MCF 10A (cell line): ENCODE measurements at places on chromosomes 11 and 22. TPM values are rescaled to one million over a fixed set of nuclear protein-coding genes. Genes with fewer than 3 reads are reported as not detected.

The MEI1 gene
- total RNA-seq: not detected in 2 replicates

The FBXO7 gene
- total RNA-seq: 59.8 and 76.9 TPM in 2 replicates

The MYOD1 gene
- not detected in 2 replicates for total RNA-seq

The TMEM135 gene
- total RNA-seq: 10.7 and 17.4 TPM in 2 replicates

The OR2AT4 gene
- not detected in 2 replicates for total RNA-seq

The ARHGAP8 gene
- 10.3 and 18.6 TPM in 2 replicates for total RNA-seq

The CELF1 gene
- total RNA-seq: 173 and 189 TPM in 2 replicates

The NOX4 gene
- total RNA-seq: not detected in 2 replicates

The OLFML1 gene
- total RNA-seq: not detected in 2 replicates

The MS4A15 gene
- total RNA-seq: not detected in 2 replicates

The C11orf91 gene
- 2.8 and 2.9 TPM in 2 replicates for total RNA-seq

The FKBP2 gene
- total RNA-seq: 84.7 and 86.0 TPM in 2 replicates

The CEP164 gene
- 47.4 and 49.9 TPM in 2 replicates for total RNA-seq

The KLHDC7B gene
- total RNA-seq: 0.98 and 4.1 TPM in 2 replicates

The USP2 gene
- total RNA-seq: 0.14 and 0.54 TPM in 2 replicates

The TIRAP gene
- 11.9 and 14.0 TPM in 2 replicates for total RNA-seq

The YPEL4 gene
- 0.16 TPM in 1 of 2 replicates, not detected in the other for total RNA-seq

The RASL10A gene
- 0.52 and 0.82 TPM in 2 replicates for total RNA-seq

The CAPN1 gene
- total RNA-seq: 111 and 117 TPM in 2 replicates

The OR6T1 gene
- total RNA-seq: not detected in 2 replicates

The GVQW3 gene
- total RNA-seq: 1.5 and 1.6 TPM in 2 replicates

The GSTT2B gene
- total RNA-seq: 15.6 and 22.7 TPM in 2 replicates

The DNAL4 gene
- 18.3 and 30.3 TPM in 2 replicates for total RNA-seq

The CRACR2B gene
- 1.2 and 1.9 TPM in 2 replicates for total RNA-seq

The UBQLNL gene
- not detected in 2 replicates for total RNA-seq

The RASSF10 gene
- total RNA-seq: not detected in 2 replicates

The IL18 gene
- total RNA-seq: 124 and 189 TPM in 2 replicates

The HTR3B gene
- total RNA-seq: not detected in 2 replicates

The ASPHD2 gene
- total RNA-seq: 4.0 and 4.8 TPM in 2 replicates

The TCIRG1 gene
- total RNA-seq: 10.7 and 12.3 TPM in 2 replicates

The RCOR2 gene
- 0.15 TPM in 1 of 2 replicates, not detected in the other for total RNA-seq

The HPX gene
- total RNA-seq: 0.71 and 0.75 TPM in 2 replicates

The KLHL35 gene
- total RNA-seq: not detected in 2 replicates

The OR6X1 gene
- not detected in 2 replicates for total RNA-seq

The ART1 gene
- not detected in 2 replicates for total RNA-seq

The CLTCL1 gene
- total RNA-seq: 12.2 and 21.7 TPM in 2 replicates

The NAALAD2 gene
- total RNA-seq: not detected in 2 replicates

The CCDC15 gene
- total RNA-seq: 2.8 and 3.4 TPM in 2 replicates

The OR52A1 gene
- total RNA-seq: not detected in 2 replicates

The RIC3 gene
- total RNA-seq: 0.65 and 0.96 TPM in 2 replicates

The VPS37C gene
- 20.5 and 23.3 TPM in 2 replicates for total RNA-seq

The CCDC73 gene
- 0.09 and 0.17 TPM in 2 replicates for total RNA-seq

The SBF1 gene
- 82.1 and 106 TPM in 2 replicates for total RNA-seq

The TRIM51 gene
- total RNA-seq: not detected in 2 replicates

The NCF4 gene
- not detected in 2 replicates for total RNA-seq

The CRYBB3 gene
- total RNA-seq: 0.61 and 0.76 TPM in 2 replicates

The SERPIND1 gene
- total RNA-seq: not detected in 2 replicates

The TTC36 gene
- 0.52 and 0.63 TPM in 2 replicates for total RNA-seq

The OR8D1 gene
- total RNA-seq: not detected in 2 replicates

The MPPED2 gene
- total RNA-seq: not detected in 2 replicates

The POTEH gene
- total RNA-seq: not detected in 2 replicates

The LRRC74B gene
- total RNA-seq: not detected in 2 replicates

The SYTL2 gene
- total RNA-seq: 2.1 and 2.7 TPM in 2 replicates

The HEPHL1 gene
- not detected in 2 replicates for total RNA-seq

The SPDYC gene
- total RNA-seq: not detected in 2 replicates

The C22orf42 gene
- total RNA-seq: not detected in 2 replicates

The CARD18 gene
- not detected in 2 replicates for total RNA-seq

The RBFOX2 gene
- 89.4 and 92.0 TPM in 2 replicates for total RNA-seq

The CACNA1I gene
- total RNA-seq: 0.02 TPM in 2 replicates
